ENCODE measurements at places on chromosomes 2 and 18.

GRCh38 chr2:70975237-70975636, 3.2 kb upstream of the ANKRD53 start:
- no peak for DNase-seq

DNA sequence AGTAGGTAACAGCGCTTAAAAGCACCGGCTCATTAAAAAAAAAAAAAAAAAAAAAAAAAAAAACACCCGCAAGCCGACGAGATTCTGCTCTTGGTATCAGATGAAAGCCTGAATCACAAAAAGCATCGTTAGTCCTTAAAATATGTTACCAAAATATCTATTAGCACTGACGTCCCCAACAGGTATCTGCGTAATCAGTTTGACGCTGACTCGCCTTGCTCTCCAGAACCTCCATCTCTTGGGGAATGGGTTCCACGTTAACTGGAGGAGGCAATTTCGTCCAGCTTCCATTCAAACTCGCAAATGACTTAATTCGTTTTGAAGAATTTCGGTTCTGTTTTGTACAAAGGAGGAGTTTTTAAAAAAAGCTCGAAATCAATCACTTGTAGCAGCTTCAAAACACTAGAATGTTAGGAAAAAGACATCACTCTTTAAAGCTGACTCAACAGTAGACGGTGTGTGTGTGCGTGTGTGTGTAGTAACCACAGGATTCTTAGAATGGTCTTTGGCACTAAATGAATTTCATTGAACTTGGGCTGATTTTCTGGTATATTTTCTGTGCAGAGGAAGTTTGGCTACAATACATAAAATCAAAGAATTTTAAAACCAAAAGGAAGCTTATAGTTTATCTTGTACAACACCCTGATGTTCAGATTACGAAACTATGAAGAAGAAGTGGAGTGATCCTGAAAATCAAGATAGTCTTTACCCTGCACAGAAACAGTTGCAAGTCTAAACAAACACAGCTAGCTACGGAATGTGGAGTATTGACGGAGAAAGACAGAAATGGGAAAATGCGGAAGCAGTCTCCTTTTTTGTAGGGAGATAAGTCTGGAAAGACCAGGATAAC, 1.1 kb upstream of the PGAP1 start:
- DNase-seq, result peak; percentile 47

DNA sequence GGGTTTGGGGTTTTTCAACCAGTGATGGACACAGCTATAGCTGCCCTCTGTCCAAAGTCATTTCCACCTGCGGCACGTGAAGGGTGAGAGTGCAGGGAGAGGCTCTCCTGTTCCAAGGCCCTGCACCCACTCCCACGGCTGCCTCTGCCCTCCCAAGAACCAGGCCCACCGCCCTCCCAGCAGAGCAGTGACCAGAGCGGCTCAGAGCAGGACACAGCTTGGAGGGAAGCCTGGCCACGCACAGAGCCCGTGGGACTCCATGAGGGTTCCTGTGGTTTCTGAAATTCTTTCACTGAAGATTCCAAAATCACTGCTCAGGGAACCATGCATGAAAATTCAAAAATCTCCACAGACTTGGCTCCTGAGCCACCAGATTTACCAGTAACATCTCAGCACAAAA, 67.3 kb upstream of the SALL3 start:
- no peak for DNase-seq

- DNase-seq, result no peak
These were observed 262.2 kb downstream of the HDAC4 start for GRCh38 chr2:239138610-239139009.

GRCh38 chr18:574149-574860, 5.9 kb upstream of the CETN1 start:
- no peak for DNase-seq

- no peak for DNase-seq
These were observed 39.7 kb upstream of the HDAC4 start for GRCh38 chr2:239440511-239440959.

DNA sequence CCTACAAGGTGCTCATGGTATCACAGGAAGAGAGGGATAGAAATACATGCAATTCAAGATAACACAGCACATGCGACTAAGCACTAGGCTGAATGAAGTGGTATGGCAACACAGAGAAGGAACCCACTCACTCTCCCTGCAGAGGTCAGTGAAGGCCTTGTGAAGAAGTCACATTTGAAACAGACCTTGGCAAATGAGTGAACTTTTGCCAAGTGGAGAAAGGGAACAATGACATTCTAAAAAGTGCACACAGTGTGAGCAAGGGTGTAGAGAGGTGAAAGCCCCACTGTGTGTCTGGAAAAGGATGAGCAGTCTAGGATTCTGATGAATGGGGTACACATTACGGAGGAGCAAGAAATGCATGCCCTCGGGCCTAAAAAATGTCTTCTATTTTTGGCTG, 23.3 kb downstream of the KLF7 start:
- DNase-seq, result peak; percentile 4

DNA sequence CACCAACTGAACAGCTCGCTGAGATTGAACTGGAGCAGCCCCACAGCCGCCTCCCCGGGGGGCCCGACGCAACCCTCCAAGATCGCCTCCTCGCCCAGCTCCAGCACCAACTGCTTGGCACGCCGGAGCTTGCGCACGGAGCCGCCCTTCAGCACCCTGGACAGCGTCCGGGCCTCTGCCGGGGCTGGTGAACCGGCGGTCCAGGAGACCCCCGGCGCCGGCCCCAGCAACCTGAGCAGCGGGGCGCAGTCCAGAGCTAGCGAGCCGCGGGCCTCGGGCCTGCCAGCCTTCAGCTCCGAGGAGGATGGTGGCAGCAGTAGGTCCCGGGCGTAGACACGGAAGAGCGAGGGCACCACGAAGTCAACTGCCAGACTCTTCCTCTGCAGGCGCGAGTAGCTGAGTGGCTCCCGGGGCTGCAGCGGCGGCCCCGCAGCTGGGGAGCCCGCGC, 1.2 kb downstream of the ALK start:
- DNase-seq, result peak; percentile 12

GRCh38 chr2:230643576-230644291, 68.9 kb upstream of the CAB39 start:
- DNase-seq, result peak; percentile 36
